ENCODE measurements at places on chromosomes 2 and 18. TPM values are rescaled to one million over a fixed set of nuclear protein-coding genes. Genes with fewer than 3 reads are reported as not detected.

DNA sequence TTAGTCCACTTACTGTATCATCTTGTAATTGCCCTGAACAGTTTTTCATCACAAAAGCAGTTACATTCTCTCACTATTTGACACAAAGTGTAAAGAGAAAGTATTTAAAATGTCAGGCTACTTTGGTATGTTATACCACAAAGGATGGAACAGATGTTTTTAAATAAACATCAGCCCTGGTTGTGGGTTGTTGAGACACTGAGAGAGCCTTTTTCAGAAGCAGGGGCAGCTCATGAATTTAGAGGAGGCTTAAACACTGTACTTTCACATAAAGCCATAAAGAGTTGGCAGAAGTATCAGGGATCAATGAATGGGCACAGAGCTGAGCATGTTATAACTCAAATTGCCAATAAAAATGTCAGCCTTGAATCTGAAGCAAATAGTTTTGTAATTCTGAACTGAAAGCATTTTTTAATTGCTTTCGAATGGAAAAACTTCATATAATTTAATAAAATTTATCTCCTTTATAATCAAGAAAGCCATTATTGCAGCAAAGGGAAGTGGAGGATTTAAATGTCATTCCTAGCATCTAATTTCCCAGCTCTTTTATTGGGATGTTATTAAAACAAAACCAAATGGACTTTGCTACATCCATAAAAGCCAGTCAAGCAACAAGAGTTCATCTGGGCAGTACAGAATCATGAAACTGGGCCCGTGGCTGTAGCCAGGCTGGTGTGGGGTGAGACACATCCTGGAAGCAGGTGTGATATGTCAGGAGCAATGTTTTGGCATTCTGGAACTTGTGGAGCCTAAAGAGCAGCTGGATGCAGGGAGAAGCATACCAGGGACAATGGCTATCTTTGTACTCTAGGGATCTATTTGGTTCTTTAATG is 95.1 kb upstream of the NT5C1B start:
- DNase-seq = no peak

Gene TEKT4
- total RNA-seq = not detected

Gene IGFBP5
- 12.5 TPM for total RNA-seq

DNA sequence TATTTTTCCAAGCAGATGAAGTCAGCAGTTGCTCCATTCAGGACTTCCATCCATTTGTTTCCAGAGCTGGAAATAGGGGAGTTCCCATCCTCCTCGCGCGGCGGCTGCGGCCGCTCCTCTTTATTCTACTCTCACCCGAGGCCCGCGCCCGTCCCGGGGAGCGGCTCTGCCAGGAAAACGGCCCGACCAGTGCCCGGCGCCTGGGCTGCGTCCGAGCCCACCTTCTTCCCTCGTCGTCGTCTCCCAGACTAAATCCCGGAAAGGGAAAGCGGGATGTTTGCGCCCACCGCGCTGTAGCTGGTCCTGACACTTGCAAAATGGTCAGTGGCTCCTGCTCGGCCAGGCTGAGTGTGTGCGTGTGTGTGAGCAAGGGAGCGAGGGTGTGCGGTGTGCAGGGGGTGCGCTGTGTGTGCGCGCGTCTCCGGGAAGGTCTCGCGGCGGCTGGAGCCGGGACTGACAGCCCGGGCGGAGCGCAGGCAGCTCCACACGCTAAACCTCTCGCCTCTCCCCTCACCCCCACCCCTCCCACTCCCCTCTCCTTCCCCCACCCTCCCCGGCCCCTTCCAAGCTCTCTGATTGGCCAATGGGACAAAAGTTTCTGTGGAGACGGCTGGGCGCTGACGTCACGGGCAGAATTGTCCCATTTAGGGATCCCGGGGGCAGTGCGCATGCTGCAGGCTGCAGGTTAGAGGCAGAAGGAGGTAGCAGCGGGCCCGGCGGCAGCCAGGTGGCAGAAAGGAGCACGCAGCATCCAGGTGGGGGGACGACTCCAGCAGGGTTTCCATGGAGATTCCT is at the start of gene NOL4:
TSS of gene NOL4 (minus strand) at position 491 of the 795 bp plus-strand sequence. CDS start 1,660 bp downstream, outside the sequence.
- DNase-seq = peak; percentile 99

Gene DSC2
- total RNA-seq = 29.8 TPM

- DNase-seq = no peak
Observed at GRCh38 chr2:15640261-15640711, 48.6 kb downstream of the DDX1 start.

- no peak for DNase-seq
Observed at GRCh38 chr2:14120376-14120775, 512.1 kb upstream of the LRATD1 start.

DNA sequence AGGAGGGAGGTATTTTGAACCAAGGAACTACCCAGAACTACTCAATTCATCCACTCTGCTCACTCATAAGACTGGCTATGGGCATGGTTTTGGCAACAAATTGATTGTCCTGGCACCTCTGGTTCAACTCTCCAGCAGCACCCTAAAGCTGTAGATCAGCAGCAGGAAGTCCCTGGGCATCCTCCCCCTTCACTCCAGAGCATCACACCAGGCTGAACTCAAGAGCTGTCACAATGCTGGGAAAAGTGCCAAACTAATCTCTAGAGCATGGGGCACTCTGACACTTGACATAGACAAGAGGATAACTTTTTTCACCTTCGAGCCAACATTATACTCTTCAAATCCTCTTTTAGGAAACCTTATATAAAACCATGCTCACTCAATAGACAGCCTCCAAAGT is 154.1 kb upstream of the RBBP8 start:
- DNase-seq = no peak

GRCh38 chr2:118014492-118014824 is 588 bp upstream of the CCDC93 start:
- DNase-seq = no peak

DNA sequence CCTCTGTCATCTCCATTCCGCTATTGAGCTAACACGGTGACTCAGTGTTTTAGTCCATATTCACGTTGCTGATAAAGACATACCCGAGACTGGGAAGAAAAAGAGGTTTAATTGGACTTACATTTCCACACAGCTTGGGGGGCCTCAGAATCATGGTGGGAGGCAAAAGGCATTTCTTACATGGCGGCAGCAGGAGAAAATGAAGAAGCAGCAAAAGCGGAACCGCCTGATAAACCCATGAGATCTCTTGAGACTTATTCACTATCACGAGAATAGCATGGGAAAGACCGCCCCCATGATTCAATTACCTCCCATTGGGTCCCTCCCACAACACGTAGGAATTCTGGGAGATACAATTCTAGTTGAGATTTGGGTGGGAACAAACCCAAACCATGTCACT is 22.6 kb upstream of the CXXC1 start:
- DNase-seq = no peak

- no peak for DNase-seq
Observed at GRCh38 chr2:189613650-189614420, 33.2 kb upstream of the SLC40A1 start.

- no peak for DNase-seq
Observed at GRCh38 chr2:220068846-220069245, 441.4 kb downstream of the SLC4A3 start.

DNA sequence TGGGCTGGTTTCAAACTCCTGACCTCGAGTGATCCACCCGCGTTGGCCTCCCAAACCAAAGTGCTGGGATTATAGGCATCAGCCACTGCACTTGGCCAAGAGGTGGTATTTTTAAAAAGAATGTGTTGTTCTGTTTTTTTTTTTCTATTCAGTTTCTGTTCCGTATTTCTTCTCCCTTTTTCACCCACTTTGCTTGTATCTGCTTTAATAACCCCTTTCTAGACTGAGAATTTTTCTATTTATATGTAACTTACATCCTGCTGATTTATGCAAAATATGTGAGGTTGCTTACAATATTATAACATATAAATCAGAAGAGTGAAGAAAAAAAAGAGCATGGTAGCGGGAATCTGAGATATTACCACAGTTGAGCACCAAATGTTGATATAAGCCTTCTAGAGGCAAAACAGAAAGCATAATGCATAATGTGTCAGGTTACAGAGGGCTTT is 17.2 kb upstream of the LYPD6B start:
- DNase-seq = no peak

DNA sequence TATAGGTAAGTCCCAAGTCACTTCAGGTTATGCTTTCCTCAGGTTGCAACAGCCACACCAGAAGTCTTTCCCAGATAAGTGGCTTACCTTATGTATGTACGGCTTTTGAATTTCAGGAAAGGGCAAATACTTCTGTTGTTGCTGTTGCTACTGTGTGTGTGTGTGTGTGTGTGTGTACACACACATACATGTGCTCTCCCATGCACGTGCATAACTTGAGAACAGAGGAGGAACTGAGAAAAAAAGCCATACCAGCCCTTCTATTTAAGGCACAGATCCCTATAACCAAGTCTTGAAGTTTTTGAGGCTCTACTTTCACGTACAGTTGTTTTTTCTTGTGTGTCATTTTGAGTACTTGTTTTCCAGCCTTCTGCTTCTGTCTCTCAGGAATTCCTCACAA is 62.4 kb downstream of the WDPCP start:
- DNase-seq = no peak

Gene ERFE
- total RNA-seq = 6.3 TPM

DNA sequence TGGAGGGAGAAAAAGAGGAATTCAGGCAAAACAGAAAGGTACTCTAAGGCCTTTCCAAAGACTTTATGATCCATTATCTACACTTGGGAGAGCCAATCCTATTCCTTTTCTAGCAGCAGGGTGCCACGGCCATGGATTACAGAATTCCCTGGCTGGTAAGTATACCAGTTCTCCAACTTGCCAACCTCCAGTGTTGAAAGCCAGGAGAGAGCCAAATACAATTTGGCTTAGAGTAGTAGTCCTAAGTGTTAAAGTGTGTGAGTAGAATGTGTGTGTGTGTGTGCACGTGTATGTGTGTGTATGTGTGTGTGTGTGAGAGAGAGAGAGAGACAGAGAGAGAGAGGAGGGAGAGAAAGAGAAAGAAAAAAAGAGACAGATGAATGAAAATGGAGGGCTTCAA is 43.3 kb downstream of the WDPCP start:
- DNase-seq = no peak

Gene LCT
- total RNA-seq = not detected

DNA sequence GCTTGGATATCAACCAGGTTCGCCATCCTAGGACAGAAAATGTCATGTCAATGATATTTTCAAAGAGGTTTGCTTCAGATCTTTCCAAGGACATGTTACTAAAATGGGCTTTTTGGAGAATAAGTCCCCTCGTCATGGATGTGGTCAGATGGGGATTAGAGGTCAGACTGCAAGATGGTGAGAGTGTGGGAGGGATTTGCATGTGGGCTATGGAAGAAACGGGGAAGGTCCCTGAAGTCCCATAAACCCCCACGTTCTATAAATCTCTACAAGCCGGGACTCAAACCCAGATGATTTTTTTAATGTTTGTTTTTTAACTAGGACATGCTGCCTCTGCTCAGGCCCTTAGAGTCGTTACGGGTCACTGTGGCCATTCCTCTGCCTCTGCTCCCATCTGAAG is 37.7 kb upstream of the IGFBP5 start:
- no peak for DNase-seq

Gene WDR33
- total RNA-seq = 64.7 TPM

DNA sequence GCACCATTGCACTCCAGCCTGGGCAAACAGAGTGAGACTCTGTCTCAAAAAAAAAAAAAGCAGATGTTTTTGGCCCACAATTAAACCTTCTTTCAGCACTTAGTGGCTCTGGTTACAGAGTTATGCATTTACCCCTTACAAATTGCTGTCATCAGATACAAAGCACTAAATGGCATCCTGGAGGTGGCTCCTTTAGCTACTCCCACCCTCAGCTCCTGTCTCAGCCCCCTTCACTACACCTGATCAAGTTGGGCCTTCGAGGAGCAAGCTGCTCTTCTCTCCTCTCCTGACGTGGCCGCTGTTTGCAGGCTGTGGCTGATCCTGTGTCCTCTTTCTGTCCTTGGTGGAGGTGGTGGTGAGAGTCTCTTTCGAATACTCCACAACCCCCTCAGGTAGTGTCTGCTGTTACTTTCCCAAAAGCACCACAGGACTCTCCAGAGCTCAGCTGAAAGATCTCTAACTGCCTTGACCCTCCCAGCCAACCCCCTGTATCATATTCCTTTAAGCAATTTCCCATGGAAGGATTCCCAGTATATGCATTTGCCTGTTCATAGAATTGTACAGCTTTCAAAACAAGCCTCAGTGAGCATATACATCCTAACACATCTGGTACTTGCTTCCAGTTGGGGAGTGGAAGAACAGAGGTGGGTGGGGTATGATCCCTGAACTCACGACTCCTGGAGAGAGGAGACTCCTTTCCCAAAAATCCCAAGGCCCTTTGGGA is 285.9 kb downstream of the CLIP4 start:
- no peak for DNase-seq

Gene CARF
- total RNA-seq = 6.6 TPM

DNA sequence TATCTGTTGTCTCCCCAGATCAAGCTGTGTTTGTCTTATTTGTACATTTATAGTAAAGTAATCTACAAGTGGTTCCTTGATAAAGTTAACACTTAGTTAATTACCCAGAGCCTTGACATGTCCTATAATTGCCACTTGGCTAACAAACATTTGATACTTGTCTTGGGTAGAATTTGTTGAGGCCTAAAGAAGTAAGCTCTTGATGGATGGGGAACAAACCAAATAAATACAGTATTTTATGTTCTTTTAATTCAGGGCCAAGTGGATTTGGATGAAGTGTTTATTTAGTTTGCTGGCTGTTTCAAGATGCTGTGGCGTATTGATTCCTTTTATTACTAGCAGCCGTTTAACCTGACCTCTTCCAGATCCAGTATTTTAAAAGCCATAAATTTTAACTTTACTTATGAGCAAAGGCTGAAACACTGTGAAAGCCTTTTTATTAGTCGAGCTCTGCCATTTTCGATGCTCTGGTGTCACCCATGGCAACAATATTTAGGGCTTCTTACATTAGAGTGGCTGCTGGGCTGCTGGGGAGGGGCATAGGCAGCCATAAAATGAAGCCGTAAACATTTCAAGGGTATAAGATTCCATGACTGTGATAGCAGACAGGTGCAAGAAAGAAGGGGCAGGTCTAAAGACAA is 401.6 kb upstream of the NRP2 start:
- DNase-seq = no peak

DNA sequence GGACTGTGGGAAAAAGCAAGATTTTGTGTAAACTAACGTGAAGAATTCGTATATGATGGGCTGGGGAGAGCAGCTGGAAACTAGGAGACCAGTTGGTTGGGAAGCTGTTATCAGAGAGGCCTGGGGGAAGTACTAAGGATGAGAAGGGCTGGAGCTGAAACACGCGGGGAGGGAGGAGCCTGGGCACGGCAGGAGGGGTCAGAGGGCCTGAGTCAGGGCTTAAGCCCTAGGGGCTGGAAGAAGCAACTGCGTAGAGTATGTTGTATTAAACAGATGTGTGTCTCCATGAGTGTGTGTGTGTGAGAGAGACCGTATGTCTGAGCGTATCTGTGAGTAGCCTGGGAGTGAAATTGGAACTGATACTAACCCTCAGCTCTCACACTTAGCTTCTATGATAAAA is 8.4 kb downstream of the POMC start:
- DNase-seq = peak; percentile 63

- no peak for DNase-seq
Observed at GRCh38 chr2:111662771-111663470, 221.1 kb downstream of the ANAPC1 start.

Gene EVA1A
- total RNA-seq = 3.2 TPM

DNA sequence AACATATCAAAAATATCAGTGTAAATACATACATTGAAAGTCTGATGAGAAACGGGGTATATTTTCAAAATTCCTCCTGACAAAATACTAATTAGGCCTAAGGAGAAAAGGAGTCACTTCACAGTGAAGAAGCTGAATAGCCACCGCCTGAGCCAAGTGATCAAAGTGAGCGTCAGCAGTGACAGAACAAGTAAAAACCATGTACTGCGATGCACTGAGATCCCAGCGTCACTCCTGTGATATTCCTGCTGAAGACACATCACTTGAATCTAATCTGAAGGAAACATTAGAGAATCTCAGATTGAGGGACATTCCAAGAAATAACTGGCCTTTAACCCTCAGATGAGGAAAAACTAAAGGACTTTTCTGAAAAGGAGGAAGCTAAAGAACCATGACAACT is 285.3 kb downstream of the EN1 start:
- DNase-seq = no peak

Data from WTC11 (cell line).